ENCODE measurements at places on chromosomes 3 and 15.

- no peak for DNase-seq
These were observed 645.9 kb downstream of the OTOL1 start for GRCh38 chr3:162142511-162142910.

- DNase-seq: no peak
These were observed 175.8 kb downstream of the TLE3 start for GRCh38 chr15:69921626-69922619.

DNA sequence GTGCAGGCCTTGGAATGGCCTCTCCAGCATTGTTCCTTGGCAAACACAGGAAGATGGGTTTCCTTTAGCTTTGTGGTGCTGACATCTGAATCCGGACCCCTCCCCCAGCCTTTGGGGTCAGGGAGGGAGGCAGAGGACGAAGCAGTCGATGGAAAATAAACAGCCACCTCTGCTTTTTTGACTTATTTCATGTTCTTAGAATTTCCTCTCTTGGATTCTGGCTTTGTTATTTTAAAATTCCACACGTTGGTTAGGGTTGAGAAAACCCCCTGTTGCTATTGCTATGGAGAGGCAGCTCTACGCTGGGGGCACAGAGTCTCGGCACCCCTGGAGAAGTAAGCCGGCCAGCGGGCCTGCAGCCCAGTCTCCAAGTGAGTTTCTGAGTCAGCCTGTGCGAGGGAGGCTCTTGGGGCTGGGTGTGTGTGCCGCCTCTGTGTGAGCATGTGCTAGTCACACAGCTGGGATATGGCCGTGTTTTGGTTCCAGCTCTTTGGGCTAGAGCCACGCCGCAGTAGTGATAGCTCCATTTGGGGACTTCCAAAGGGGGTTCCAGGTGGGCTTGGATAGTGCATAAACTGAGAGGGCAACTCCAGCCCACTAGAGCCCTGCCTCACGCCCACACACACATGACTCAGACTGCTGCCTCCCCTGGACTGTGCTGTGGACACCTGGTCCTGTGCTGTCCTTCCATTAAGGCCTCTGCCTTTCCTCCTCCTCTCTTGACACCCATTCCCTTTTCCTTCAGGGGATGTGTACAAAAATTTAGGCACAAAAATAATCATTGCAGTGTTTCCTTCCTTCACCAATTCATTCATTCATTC is 58.8 kb downstream of the AMOTL2 start:
- DNase-seq: no peak

- DNase-seq: no peak
These were observed 171.5 kb downstream of the RPLP1 start for GRCh38 chr15:69624155-69624520.

DNA sequence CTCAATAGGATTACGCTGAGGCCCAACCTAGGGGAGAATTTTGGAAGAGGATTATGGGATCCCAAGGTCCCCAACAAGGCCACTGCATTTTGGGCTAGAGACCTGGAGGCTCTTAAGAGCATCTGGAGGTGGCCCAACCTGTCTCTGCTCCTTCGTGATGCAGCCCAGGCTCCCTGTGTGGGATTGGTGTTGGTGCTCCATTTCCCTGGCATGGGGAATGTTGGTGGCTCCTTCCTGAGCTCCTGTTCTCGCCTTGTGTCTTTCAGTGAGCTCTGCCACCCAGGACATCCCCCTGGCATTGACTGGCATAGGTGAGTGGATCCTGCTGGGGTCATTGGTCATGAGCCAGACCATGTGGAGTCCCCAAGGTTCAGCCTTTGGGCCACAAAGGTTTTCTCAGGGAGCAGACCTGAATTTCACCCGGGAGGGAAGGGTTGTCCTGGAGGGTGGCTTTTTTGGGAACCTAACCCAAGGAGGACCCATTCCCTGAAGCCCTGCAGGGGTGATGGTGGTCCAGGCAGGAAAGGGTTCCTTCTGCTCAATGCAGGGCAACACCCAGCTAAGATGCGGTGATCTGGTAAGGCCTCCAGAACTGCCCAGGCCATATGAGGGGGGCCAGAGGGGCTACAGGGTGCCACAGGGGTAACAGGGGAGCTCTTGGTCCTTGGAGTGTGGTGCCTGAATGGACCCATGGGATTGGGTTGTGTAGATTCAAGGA is 202.5 kb downstream of the UBE3A start:
- DNase-seq: no peak

DNA sequence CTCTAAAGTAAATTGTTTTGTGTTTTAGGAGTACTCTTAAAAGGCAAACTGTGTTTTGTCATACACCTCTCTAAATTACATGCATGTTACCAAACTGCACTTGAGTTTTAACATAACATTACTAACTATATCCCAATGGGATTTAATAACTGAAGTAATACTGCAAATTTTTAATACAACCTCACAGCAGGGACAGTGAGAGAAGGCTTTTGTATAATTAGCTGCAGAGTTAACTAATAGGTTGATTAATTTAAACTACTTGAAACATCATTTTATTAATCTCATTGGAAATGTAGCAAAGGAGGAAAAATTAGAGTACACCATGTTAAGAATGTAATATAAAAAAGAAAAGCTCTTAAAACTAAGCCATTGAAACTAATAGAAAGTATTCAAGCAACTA is 417.3 kb downstream of the CADM2 start:
- DNase-seq: no peak

DNA sequence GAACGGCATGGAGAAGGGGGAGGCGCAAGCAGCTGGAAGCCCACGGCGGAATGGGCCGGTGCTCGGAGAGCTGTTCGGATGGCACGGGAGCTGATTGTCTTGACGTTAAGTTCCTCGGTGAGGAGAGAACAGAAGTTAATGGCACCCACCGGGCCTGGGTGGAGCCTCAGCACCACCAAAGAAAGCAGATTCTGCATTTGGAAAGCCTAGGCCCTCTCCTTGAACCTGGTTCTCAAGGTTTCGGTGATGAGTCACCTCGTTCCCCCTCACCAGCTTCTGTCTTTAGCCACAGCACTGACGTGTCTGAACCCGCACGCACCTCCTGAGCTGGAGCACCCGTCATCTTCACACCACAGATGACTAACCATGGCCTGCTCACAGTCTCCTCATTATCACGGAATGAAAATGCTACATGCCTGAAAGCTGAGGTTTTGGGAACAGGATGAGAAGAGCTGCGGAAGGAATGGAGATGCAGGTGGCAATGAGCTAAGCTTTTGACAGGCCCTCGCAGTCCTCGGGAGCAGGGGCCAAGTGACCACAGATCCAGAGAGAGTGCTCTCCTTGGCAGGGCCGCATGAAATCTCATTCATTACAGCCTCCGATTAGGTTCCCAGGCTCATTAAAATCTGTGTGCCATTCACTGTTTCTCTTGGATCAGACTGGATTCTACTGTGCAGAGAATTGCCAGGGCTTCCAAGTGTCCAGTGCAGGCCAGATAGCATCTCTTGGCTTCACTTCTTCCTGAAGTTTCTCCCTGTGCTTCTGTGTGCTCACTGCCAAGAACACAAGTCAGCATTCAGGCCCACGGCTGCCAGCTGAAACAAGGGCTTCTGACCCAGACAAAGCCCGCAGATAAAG is 96.3 kb upstream of the DLG1 start:
- DNase-seq: no peak

DNA sequence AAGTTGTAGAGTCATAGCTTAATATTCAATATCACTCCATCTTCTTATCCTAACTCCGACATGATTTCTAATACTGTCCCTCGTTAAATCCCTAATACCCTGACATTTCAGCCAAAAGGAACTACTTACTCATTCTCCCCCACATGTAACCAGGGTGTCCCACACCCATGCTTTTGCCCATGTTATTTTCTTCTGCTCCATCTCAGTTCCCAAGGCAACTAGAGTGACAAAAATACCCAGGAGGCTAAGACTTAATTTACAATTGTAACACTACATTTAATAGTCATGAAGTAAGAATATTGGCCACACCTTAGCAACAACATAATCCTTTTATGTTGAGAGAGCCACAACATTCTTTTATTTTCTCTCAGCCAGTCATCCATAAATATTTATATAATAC is 248.5 kb upstream of the TGFBR2 start:
- no peak for DNase-seq

DNA sequence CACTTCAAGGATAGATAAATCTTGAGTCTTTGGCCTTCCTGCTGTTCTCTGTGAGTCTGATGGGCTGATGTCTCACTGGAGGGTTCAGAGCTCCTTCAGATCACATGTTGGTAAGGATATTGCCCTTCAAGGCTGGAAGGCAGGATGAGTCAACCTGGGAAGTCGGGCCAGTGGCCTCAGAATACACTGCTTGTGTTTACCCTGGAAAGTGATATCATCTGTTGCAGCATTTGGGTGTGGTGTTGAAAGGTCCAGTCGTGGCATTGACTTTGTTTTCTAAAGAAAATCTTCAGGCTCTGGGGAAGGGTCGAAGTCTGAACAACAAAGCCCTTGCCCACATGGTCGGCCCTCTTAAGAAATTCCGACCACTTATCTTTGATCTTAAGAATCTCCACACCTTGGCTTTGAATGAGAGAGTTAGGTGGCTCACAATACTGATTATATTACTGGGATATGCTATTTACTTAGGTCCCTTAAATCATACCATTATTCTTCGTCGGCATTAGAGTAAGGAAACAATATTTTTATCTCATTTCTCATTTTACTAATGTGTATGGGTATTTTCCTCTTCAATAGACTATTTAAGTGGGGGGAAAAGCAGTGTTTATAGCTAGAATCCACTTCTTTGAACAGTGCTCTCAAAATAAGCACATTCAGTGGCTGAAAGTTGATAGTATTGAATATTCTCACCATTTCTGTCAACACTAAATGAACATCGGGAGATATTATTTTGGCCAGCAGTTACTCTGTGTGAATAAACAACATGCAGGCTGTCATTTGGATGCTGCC is 303.9 kb upstream of the RASGRP1 start:
- DNase-seq: peak; percentile 95

GRCh38 chr3:181948286-181948685 is 236.6 kb downstream of the SOX2 start:
- no peak for DNase-seq
